ENCODE measurements at places on chromosomes 2 and 18.

DNA sequence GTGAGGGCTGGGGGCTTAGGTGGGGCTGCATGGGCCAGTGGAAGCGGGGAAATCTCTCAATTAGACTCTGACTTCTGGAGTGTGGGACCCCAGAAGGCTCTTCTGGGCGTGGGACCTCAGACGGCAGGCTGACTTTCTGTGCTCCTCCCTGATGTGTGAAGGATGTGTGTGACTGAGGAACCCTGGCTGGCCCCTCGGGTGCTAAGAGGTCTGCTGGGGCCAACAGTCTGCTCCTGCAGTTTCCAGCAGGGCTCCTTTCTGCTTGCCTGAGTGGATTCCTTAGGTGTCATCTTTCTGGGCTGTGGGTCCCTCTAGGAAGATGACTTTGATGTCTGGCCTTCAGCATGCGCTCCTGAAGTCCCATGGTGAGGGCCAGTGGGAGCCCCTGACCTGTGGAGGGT, 167.5 kb downstream of the DYSF start:
- no peak for DNase-seq

DNA sequence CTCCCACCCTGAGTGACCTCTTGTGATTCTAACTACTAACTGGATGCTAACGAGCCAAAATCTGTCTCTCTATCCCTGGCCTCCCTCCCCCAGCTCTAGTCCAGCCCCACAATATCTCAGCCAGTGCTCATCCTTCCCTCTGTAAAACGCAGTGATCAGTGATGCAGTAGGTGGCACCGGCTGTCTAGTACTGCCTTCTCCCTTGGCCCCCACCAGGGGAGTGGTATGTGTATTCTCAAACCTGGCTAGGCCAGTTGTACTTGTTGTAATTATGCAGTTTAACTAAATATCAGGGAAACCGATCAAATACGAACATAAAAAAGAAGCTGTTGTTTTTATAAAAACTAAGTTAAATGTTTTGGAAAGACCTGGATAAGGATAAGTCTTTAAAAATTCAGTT, 113.2 kb upstream of the ALPP start:
- no peak for DNase-seq

DNA sequence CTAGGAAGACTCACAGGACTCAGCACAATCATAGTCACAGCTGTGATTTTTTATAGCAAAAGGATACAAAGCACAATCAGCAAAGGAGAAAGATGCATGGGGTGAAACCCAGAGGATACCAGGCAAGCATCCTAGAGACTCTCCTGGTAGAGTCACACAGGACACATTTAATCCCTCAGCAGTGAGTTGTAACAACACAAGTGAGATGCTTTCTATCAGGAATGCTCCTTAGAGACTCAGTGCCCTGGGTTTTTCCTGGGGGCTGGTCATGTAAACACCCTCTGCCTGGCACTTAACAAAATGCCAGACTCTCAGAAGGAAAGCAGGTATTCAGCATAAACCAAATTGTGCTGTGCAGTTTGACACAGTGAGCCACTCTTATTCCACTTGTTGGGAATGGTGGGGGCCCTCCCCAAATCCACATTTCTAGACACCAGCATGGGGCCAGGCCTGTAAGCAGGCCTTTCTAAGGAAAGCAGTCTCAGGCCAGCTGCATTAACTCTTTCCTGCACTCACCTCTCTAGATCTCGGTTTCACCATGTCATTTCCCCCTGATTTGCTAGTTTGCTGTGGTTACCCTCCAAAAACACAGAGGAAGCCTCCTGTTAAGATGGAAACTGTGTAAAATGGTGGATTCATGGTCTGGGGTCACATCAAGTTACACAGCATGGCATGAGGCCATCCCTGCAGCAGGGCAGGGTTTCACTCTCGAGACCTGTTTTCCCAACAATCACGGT, 16.9 kb upstream of the RNU4ATAC start:
- DNase-seq = no peak

DNA sequence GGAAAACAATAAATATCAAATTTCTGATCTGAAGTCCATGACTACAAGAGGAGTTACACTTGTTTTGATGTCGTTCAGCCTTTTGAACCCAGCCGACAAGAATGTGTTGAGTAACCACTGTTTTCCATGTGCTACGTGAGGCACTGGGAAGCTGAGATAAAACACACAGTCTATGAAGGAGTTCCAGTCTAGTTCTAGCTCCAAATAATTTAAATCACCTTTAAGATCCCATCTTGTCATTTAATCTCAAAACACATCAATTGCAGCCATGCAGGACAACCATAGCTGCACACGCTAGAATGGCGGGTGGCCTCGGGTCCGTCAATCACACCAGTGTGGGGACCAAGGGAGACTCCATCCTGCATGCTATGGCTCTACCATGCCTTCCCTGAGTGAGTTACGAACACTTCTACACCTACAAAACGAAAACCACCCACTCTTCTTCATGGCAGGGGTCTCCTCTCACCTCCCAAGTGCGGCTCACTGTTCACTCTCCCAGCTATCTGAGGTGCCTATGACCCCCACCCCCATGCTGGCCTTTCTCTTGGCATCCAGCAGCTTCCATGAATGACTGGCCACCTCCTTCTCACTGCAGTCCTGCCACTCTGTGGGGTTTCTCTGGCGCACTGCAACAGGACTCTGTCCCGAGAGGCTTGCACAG, 3.8 kb downstream of the FHL2 start:
- no peak for DNase-seq

GRCh38 chr2:220915092-220915623, 656.9 kb downstream of the EPHA4 start:
- no peak for DNase-seq

- DNase-seq = no peak
Observed at GRCh38 chr2:174663550-174663949, 65.9 kb upstream of the WIPF1 start.

GRCh38 chr2:69054431-69054830, 41.5 kb downstream of the ANTXR1 start:
- no peak for DNase-seq

DNA sequence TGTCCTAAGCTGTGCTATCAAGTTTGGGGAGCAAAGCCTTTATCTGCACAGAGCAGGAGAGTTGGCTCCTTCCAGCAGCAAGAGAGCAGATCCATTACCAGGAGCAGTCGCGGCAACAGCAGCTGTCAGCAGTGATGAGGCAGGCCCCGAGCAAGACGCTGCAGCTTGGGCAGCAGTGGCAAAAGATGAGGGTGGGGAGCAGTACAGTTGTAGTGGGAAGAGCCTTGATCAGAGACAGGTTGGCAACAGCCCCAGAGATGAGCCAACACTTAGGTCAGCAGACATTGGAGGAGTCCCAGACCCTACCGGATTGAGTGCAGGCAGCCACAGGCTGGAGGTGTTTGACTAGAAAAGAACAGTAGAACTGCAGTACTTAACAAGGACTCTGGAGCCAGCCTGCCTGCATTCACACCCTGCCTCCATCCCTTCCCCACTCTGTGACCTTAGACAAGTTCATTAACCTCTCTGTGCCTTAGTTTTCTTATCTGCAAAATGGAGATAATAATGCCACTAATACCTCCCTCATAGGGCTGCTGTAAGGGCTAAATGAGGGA, 117.1 kb upstream of the SERTAD2 start:
- DNase-seq = no peak

DNA sequence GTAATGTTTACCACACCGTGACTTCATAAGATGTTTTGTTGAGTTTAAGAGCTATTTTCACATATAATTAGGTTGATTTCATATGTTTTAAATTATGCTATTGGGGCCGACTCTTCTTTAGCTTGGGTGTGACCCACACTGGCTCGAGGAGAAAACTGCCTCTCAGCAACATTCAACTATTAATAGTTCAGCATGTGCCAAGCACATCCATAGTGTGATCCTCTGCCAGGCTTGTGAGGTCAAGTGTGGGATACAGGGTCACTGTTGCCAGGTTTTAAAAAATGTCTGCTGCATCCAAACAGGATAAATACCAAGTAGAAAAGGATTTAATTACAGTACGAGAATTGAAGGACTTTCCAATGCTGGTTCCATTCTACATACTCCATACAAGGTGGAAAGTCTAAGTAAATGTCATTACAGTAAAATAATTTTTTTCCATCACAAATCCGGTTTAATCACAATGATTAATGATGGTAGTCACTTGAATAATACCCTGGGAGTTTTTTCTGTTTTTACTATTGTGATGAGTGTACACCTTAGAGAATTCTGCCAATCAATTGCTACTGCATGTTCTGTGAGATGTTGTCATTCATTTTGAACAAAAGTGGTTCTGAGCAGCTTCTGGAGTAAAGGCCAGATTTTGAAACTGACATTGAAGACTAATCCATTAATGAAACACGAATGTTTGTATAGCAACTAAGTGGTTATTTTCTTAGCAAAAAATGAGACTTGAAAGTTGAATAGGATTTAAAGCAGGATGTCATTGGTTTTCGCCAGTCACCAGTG, 84.5 kb downstream of the ABI2 start:
- no peak for DNase-seq

DNA sequence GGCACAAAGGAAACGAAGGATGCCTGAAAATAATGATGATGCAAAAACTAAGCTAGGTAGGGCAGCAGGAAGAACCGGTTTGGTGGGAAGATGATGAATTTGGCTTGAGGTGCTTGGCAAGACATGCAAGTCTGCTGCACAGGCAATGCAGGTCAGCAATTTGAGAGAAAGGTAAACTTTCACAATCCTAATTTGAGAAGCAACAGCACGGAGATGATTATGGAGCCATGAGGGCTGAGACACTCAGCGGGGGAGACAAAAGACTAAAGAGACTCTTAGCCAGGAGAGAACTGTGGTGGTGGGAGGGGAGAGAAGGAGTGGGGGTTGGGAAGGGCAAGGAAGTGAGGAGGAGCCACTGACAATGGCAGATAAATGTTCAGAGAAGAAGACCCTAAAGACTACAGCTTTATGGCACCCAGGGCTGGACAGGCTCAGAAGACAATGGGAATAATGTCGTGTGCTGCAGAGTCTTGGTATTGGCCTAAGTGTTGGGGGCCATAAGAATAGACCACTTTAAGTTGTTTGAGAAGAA, 19.4 kb upstream of the RNF149 start:
- no peak for DNase-seq

GRCh38 chr18:9856092-9856491, 29.7 kb upstream of the TXNDC2 start:
- DNase-seq = no peak

DNA sequence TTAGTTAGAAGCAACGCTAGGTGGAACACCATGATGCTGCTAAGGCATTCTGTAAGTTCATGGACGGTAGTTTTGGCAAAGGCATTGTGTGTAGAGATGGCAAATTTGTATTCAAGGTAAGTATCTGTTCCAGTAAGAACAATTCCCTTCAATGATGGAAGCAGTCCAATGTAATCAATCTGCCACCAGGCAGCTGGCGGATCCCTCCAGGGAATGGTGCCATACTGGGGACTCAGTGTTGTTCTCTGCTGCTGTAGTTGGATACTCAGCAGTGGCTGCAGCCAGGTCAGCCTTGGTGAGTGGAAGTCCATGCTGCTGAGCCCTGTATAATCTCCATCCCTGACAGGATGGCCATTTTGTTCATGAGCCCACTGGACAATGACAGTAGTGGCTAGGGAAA, 62.8 kb downstream of the ARL6IP6 start:
- no peak for DNase-seq

DNA sequence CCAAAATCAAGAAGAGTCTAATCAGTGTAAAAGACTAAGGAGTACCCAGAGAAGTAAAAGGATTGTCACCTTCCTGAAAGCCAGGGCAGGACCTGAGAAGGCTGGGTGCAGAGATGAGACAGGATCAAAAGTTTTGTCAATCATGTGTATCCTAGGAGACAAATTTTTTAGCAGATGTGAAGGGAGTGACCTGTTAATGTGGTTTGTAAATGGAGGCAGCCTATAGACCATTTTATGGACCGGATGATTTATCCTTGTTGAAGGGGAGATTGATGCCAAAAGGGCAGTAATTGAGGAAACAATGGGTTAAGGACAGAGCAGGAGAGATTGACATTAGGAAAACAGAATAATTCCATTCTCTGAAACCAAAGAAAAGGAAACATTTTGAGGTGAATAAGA, 813 bp downstream of the NDC80 start:
- no peak for DNase-seq

DNA sequence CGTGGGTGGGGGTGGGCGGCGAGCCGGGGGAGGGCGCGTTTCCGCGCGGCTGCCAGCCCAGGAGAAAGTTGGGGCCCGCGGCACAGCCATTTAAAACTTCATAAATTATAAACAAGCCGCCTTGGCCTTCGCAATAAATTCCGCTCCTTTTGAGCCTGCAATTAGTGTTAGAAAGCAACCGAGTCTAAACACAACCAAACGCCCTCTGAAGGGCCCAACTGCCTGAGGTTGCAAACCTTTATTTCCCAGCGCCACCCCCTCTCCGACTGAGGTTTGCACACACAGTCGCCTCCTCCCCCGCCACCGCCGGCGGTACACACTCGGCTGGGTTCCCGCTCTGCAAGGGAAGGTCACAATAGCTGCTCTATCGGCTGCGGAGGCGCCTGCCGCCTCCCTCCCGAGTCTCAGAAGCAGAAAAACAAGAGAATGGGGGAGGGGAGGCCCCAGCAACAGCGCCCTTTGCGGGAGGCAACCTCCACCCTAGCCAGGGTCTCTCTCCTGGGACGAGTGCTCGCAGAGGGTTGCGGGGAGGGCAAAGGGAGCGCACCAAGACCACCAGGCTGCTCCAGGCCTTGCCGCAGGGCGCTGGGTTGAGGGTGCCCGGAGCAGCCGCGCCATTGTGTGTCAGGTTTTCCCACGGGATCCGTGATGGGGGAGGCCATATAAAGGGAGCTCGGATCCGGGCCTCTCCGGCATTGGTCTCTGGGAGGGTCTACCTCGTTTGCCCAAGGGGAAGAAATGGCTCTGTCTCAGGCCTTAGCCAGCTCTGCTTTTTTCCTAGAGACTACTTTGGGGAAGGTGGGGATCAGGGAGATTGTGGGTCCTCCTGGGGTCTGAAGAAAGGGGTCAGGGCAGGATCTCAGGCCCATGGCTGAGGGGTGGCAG, 13.4 kb upstream of the HOXD1 start:
- no peak for DNase-seq

GRCh38 chr2:229575569-229576315, 138.6 kb downstream of the DNER start:
- no peak for DNase-seq

GRCh38 chr18:41324934-41325333, 630.1 kb upstream of the PIK3C3 start:
- no peak for DNase-seq

DNA sequence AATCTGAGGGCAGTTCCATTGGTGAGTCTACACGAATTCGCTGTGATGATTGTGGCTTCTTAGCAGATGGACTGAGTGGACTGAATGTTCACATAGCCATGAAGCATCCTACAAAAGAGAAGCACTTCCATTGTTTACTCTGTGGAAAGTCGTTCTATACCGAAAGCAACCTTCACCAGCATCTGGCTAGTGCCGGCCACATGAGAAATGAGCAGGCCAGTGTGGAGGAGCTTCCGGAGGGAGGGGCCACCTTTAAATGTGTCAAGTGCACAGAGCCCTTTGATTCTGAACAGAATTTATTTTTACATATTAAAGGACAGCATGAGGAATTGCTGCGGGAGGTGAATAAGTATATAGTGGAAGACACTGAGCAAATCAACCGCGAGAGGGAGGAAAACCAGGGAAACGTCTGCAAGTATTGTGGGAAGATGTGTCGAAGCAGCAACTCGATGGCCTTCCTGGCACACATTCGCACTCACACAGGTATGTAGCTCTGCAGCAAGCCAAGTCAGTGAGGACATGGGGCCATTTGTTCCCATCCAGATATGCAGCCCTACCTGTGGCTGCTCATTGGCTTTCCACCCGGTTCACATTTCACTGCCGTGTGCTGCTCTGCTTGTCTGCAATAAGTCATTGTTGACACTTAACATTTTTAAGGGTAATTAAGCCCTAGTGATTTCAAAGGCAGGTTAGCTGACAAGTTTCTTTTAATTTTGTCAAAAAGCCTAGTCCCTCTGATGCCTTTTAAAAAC, 37.7 kb downstream of the ZNF407 start:
- no peak for DNase-seq

GRCh38 chr2:66888791-66889631, 454.1 kb downstream of the MEIS1 start:
- no peak for DNase-seq

Data from CD4-positive, alpha-beta T cell treated with Interleukin-17A for 4 hours (primary cell).